ENCODE measurements at places on chromosomes 4 and X.

DNA sequence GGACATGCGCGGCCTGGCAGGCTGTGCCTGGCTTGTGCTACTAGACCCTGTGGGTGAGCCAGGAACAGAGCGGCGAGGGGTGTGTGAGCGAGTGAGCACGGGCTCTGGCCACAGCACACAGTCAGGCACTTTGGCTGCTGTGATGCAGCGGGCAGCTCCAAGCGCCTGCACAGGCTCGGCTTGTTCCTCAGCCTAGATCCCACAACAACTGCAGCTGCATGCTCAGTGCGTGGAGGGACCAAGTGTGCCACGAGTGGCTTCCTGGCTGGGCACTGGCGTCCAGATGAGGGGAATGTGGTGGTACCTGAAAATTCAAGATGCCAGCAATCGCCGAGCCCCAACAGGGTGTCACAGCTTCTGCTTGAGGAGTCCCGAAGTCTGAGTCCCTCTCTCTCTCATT lies 1056.6 kb downstream of the RAPGEF2 start:
- no peak for DNase-seq

DNA sequence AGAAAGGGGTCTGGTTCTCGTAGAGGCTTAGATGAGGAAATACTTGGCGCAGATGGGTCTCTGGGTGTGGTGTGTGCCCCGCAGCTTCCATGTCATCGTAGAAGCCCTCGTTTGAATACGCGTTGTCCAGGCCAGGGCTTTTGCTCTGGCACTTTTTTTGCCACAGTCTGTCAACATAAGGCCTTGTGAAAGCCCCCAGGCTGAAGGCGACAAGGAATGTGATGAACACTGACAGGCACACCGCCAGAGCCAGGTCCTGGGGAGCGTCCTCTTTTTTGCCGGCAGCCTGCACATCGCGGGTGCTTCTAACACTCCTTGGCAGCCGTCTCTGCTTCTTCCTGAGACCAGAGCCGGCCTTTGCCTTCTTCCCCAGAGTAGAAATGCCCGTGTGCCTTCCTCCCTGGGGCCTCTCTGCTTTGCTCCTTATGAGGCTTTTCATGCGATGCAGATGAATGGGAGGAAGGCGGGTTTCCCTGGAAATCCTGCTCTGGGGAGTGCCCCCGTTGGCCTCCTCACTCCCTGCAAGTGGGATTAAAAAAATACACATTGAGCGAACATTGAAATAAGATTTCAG lies 24.4 kb downstream of the LRRC66 start:
- no peak for DNase-seq

DNA sequence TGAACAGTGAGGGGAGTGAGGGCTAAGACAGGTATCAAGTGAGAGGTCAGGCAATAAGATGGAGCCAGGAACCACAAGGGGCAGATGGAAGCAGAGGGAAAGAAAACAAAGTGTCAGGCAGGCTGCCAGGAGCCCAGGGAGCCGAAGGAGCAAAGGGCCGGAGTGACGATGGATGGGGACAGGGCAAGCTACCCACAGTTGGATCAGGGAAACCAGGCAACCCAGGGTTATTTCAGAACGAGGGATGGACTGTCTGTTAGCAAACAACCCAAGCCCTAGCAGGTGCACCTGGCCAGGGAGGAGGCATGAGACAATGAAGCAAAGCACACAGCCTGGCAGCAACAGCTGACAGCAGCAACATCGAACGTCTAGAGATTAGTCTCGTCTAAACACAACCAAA lies 39.2 kb downstream of the SEL1L3 start:
- DNase-seq = no peak

DNA sequence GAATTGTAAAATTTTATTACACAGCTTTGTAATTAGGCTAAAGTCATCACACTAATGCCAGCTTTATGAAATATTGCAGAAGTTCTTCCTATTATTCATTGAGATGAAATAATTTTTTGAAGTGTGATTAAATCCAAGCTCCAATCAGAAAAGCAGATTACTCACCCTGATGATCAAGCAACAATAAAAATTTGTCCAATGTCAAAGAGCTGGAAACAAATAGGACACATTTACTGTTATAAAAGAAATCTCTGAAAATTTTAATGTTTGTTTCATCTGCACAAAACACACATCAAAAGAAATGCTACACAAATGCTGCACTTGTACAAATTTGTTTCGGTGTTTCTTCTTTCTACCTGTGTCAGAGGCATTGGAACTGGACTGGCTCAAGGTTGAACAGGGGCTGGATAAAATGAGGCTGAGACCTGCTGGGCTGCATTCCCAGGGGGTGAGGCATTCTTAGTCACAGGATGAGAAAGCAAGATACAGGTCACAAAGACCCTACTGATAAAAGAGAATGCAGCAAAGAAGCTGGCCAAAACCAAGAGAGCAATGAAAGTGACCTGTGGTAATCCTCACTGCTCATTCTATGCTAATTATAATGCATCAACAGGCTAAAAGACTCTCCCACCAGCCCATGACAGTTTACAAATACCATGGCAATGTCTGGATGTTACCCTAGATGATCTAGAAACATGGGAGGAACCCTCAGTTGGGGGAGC lies 78.3 kb downstream of the GASK1B start:
- no peak for DNase-seq

GRCh38 chr4:142925161-142925560 lies 79.1 kb upstream of the INPP4B start:
- no peak for DNase-seq

GRCh38 chr4:67460574-67460973 lies 84.7 kb downstream of the CENPC start:
- no peak for DNase-seq

Data from activated T-cell treated with anti-CD3 and anti-CD28 coated beads, Interleukin-2, amount 50 U/mL, for 1 hour (primary cell).